DMS53 (cell line): ENCODE measurements at places on chromosomes 2 and 18.

DNA sequence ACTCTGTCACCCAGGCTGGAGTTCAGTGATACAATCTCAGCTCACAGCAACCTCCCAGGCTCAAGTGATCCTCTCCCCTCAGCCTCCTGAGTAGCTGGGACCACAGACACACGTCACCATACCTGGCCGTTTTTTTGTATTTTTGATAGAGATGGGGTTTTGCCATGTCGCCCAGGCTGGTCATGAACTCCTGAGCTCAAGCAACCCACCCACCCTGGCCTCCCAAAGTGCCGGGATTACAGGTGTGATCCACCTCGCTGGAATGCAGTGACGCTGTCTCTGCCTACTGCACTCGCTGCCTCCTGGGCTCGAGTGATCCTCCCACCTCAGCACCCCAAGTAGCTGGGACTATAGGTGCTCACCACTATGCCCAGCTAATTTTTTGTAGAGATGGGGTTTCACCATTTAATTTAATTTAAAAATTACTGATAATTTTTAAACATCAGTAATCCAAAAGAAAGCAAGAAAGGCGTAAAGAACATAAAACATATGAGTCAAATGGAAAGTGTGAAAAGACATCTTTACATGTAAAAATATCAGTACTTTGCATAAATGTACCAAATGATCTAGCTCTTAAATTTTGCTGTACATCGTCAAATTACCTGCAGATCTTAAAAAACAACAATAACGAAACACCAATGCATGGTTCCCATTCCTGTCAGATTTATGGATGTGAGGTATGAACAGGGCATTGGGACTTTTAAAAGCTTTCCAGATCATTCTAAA lies 2.8 kb upstream of the ZNF236 start:
- no peak for DNase-seq

- DNase-seq: peak; percentile 28
These were observed 3.7 kb upstream of the MFSD6 start for GRCh38 chr2:190404487-190404886.

GRCh38 chr2:226754821-226755604 lies 44.6 kb downstream of the IRS1 start:
- DNase-seq: no peak

- DNase-seq: no peak
These were observed 508.9 kb downstream of the FBXO15 start for GRCh38 chr18:73638709-73639108.

GRCh38 chr2:42725657-42726056 lies 38.3 kb downstream of the OXER1 start:
- DNase-seq: no peak

- DNase-seq: no peak
These were observed 5.0 kb downstream of the RBKS start for GRCh38 chr2:27885234-27885633.

DNA sequence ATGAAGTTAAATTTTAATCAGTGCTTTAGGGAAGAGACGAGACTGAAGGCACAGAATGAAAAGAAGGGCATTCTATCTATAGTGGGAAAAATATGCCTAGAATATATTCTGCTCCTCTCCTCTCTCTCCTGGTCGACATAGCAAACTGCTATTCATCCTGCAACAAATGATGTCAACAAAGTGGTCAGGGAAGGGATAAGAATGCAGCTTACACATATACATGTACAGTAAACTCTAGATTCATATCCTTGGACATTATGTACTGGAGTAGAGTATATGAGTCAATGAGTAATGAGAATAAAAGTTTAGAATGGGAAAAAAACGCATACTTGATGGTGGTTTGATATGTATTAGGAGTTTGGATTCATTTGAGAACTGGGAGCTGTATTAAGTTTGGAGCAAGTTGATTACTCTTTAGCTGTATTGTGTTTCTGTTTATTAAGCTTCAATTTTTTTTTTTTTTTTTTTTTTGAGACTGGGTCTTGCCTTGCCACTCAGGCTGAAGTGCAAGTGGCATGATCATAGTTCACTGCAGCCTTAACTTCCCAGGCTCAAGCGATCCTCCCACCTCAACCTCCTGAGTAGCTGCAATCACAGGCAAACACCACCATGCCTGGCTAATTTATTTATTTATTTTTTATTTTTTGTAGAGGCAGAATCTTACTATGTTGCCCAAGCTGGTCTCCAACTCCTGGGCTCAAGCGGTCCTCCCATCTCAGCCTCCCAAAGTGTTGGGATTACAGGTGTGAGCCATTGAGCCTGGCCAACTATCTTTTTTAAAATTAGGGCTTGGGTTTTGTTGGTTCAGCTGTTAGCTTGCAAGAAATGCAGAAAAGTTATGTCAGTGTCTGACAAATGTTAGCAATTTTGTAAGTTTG lies 53.8 kb downstream of the STAT1 start:
- no peak for DNase-seq

- no peak for DNase-seq
These were observed 94.0 kb upstream of the HNRNPA3 start for GRCh38 chr2:177118636-177119035.

DNA sequence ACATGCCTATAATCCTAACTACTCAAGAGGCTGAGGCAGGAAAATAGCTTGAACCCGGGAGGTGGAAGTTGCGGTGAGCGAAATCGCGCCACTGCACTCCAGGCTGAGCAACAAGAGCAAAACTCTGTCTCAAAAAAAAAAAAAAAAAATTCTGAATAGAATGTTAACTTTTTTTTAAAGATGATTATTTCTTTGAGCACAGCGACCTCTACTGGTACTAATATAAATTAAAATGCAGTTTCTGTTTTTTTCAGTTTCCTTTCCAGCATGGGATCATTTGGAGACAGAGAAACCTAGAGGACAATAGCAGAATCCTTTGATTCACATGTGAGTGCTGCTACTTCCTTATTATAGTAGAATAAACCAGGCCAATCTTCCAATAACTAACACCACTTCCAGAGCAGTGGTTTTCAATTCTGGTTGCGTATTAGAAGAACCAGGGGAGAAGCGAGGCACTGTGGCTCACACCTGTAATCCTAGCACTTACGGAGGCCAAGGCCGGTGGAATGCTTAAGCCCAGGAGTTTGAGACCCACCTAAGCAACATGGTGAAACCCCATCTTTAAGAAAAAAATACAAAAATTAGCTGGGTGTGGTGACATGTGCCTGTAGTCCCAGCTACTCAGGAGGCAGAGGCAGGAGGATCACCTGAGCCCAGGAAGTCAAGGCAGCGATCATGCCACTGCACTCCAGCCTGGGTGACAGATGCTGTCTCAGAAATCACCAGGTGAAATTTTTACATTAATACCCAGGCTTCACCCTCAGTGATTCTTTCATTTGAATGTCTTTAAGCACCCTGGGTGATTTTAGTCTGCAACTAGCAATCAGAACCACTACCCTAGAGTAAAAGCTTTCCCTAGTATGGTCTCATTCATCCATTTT lies 10.1 kb downstream of the SRSF7 start:
- peak; percentile 63 for DNase-seq

GRCh38 chr2:26581991-26582842 lies 58.9 kb downstream of the CIB4 start:
- no peak for DNase-seq
